ENCODE measurements at places on chromosomes 5 and 9.

DNA sequence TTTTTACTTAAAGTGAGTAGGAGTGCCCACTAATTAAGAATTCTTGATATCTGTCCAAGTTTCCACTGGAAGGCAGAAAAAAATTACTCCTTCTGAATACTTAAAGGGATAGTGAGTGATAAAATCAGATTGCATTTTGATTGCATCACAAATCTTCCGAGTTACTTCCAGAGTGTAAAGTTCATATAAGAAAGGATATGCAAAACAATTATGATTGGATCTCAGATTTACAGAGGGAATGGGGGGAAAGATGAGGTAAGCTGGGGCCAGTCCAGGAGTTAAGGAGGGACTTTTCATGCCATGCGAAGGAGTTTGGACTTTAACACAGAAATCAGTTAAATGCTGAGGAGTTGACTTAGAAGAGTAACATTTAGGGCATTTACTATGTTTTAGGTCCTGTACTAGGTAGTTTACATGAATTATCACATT, 9.3 kb upstream of the RNF145 start:
- DNase-seq, result no peak

DNA sequence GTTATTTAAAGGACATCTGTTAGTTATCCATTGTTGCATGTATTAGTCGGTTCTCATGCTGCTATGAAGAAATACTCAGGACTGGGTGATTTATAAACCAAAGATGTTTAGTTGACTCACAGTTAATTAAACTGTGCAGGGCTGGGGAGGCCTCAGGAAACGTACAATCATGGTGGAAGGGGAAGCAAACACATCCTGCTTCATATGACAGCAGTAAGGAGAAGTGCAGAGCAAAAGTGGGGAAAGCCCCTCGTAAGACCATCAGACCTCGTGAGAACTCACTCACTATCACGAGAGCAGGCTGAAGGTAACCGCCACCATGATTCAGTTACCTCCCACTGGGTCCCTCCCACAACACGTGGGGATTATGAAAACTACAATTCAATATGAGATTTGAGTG, 2064.1 kb downstream of the MAT2B start:
- DNase-seq, result no peak

DNA sequence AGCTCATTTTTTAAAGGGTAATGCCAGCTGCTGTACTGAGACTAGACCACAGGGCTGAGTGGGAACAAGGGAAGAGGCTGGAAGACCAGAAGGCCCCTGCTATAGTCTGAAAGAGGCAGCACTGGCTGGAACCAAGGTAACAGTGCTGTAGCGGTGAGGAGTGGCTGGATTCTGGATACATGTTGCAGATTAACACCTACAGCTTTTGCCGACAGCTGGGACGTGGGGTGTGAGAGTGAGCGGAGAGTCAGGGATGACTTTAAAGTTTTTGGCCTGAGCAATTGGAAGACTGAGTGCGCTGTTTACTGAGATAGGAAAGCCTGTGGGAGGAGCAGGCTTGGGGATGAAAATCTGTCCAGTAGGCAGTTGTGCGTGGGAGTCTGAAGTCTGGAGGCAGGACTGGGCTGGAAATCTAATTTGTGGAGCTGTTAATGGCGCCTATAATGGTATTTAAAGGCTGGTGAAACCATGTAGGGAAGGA, 26.5 kb downstream of the AQP7 start:
- DNase-seq, result no peak

- DNase-seq, result no peak
Measured at GRCh38 chr5:140261403-140262171, 41.3 kb downstream of the PFDN1 start.

- DNase-seq, result no peak
Measured at GRCh38 chr9:18834740-18835361, 198.2 kb downstream of the SAXO1 start.

DNA sequence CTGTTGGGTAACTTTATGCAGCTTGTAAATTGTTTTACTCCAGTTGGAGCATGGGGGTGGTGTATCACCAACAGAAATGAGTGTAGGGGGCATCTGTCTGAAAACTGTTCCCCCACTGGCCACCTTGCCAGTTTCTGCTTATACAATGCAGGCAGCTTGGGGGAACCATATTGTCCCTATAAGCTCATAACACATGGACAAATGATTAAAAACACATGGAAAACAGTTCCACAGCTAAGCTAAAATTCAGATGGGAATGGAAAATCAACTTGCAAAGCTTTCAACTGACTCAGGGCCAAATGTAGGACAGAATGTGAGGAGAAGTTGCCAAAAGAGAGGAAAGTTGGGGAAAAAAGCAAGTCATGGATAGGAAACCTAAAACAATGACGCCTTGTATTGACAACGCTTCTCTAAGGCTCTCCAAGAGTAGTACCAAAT, 7.9 kb upstream of the CER1 start:
- no peak for DNase-seq

DNA sequence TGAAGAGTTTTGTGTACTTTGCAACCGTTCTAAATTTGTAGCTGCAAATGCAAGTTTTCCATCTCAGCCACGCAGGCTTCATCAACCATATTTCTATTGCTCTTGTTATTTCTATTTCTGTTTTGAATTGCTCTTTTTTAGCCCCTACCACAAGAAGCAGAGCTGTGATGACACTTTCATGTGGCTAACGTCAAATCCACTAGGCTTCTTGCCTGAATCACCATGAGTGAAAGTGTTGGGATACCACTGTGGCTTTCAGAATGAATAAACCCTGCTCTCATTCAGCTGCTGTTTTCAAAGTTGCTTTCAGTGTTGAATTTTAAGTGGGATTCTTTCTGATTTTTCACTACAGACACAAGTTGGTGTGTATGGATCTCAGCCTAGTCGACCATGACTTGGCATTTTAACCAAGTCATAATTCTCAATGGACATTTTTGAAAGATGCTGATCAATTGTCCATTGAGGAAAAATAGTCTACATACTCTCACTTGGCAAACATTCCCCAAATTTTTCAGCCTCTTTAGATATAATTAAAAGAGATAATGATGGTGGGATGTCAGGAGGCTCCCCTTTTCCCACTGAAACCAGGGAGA, 41.0 kb upstream of the MTAP start:
- no peak for DNase-seq

- DNase-seq, result no peak
Measured at GRCh38 chr9:78319197-78320029, 22.5 kb downstream of the PSAT1 start.

- no peak for DNase-seq
Measured at GRCh38 chr9:127829205-127829906, 25.1 kb downstream of the ENG start.

DNA sequence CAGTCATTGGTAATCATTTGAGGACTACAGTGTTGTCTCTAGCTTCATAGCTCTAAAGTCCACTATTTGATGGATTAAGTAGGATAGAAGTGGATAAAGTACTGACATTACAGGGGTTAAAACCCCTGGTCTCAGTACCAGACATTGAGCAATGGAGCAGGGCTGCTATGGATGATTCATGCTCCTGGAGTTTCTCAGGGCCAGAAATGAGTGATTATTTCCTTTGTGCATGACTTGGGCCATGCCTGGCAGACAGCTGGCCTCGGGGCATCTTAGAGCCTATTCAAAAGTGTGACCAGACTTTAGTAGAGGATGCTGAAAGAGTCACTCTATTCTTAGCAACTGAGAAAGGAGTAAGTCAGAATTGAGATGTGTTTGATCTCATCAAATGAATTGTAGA, 350.7 kb upstream of the TLE4 start:
- DNase-seq, result no peak

DNA sequence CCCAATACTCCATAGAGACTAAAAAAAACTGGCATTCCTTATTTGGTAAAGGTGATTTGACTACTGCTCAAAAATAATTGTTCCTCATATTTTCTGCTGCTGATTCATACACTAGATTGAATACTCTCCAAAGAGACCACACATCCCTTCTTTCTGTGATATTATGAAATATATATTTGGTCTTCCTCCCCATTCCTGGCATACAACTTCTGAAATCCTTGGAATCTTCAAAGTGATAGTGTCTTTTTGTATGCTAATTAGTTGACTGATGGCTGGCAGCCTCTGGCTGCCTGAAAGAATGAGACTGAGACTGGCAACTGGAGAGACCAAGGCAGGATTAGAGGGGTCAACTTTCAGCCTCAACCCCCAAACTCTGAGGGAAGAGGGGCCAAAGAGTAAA, 348.0 kb upstream of the RFX3 start:
- DNase-seq, result no peak

- no peak for DNase-seq
Measured at GRCh38 chr9:130207241-130207992, 35.2 kb downstream of the NCS1 start.

GRCh38 chr5:160250826-160251225, 21.5 kb downstream of the FABP6 start:
- DNase-seq, result no peak

DNA sequence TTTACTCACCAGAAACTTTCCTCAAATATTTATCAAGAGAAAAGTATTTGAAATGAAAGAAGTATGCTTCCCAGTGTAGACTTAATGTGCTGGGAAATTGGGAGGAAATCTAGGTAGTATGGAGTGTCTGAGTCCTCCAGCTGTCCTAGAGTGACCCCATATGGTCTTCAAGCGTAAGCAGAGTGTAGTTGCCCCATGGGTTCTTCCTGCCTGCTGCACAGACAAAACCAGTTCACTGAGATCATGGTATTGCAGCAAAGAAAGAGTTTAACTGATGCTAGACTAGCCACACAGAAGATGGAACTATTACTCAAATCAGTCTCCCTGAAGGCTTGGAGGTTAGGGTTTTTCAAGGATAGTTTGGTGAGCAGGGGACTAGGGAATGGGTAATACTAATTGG, 114.9 kb upstream of the PRLR start:
- DNase-seq, result no peak

DNA sequence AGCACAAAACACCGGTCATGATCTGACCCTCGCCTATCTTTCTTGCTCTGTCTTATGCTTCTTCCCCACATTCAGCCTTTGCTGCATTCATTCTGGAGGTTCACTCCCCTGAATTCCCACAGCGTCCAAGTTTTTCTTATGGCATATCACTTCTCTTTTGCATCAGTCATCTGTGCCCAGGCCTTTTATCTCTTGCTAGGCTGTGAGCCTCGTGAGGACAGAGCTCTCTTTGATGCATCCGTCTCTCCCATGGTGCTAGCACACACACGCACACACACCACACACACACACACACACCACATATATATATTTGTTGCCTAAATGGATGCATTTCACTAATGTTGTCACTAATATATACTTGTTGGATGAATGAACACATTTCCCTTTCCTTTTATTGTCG, 45.8 kb upstream of the ATG10 start:
- DNase-seq, result no peak

- no peak for DNase-seq
Measured at GRCh38 chr5:146754621-146755020, 123.9 kb downstream of the PPP2R2B start.

DNA sequence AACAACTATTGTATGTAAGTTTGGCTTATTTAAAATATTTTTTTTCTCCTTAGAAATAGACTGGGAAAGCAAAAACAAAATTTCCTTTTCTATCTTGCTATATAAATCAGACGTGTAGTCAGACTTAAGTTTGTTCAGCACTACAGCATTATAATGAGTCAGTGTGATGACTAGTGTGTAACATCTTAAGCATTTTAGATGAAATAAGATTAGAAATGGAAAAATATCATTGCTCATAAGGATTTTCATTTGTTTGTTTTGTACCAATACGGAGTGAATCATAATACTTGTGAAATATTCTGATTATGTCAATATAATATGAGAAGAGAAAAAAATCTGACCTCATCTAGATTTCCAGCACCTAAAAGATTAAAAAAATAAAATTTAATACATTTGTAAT, 64.7 kb upstream of the RICTOR start:
- DNase-seq, result no peak

- DNase-seq, result no peak
Measured at GRCh38 chr9:111253742-111254437, 76.1 kb downstream of the OR2K2 start.

DNA sequence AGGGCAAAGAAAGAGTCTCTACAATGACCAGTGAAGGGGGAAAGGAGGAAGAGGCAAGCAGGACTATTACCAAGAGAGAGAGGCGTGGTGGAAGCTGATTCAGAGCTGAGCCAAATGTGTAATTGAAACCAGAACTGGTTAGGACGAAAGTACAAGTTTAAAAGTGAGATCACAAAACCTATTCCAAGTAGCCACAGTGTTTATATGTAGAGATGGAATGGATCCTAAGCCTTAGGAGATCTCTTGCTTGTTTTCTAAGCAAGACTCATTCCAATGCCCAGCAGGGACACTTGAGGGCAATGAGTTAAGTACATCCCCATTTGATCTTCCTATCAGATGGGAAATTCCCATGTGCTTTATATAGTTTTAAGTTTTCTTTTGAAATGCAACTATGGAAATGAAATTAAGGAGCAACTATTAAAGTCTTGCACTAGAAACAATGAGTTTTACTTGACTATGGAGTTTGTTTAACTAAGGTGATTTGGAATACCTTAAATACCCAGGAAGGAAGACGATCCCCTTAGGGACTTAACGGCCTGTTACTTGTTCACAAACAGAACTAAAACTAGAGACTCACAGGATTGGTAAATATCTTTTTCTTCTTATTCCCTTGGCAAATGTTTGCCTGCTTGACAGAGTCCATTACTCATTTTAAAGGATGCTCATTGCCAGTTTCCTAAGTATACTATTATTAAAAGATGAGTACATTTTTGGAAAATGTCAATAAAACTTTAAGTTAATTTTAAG, 51.1 kb upstream of the SNX2 start:
- no peak for DNase-seq

DNA sequence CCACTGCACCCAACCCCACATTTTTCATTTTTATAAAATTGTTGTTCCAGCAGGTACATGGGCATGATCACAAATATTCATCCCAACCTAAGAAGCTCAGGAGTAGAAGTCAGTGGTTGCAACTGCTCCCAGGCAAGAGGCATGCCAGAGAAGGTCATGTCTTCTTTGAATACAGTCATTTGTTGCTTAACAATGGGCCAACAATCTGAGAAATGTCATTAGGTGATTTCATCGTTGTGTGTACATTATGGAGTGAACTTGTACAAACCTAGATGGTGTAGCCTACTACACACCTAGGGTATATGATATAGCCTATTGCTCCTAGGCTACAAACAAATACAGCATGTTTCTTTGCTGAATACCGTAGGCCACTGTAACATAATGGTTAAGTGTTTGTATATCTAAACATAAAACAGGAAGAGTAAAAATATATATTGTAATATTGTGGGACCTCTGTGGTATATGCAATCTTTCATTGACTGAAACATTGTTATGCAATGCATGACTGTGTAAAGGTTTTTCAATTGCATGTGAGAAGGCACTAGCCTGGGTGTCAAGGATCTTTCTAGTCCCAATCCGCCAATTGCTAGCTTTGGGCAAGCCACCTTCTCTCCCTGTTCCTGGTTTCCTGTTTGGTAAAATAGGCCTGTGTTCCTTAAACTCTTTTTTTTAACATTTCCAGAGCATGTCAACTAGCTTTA, 27.6 kb downstream of the ATP10B start:
- DNase-seq, result no peak

DNA sequence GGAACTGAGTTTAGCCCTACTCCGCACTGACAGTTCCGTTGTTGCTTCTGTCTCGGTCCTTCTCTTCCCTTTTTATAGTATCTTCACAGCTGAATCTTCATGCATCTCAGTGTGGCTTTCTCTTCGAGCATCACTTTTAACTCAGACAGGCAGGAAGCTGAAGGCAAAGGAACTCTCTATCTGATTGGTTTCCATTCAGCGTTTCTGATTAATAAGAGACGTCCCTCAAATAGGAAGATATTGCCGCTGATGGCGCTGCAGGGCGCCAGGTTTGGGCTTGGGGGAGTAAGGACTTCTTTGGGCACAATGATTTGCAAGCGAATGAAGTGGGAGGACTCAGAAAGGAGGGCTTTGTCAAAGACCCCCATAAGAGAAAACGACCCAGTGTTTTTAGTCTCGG, at the start of gene CDH9:
Gene CDH9 (minus strand): TSS at position 111 of the 400 bp plus-strand sequence. CDS start 50,253 bp downstream, outside the sequence.
- DNase-seq, result no peak

- DNase-seq, result peak; percentile 94
Measured at GRCh38 chr5:54673523-54674225, 156.1 kb downstream of the SNX18 start.
